ENCODE measurements at places on chromosomes 1 and 21.

- DNase-seq, result no peak
These were observed 17.2 kb upstream of the ID3 start for GRCh38 chr1:23576338-23577055.

- no peak for DNase-seq
These were observed 81.6 kb upstream of the IFFO2 start for GRCh38 chr1:19038096-19038495.

GRCh38 chr1:230262867-230263567 is 163.1 kb downstream of the PGBD5 start:
- no peak for DNase-seq

- DNase-seq, result no peak
These were observed 27.4 kb downstream of the LMX1A start for GRCh38 chr1:165329104-165329503.

DNA sequence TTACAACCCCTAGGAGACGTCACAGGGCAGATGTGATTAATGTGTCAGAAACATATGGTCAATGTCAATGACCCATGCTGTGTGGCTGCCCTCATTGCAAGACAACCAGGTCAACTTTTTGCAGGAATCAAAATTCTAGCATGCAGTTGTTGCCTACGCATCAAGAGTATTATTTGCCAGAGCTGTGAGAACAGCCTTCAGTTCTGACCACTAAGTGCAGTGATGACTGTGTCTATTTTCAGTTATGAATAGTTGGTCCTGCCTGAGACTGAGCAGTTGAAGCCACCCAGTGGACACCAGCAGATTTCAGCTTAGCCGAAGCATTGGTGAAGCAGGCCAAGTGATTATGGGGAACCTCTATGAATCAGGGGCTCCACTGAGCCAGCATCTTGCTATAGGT is 47.3 kb downstream of the LYPLAL1 start:
- DNase-seq, result no peak

GRCh38 chr1:10648689-10649516 is 147.5 kb downstream of the CASZ1 start:
- no peak for DNase-seq

GRCh38 chr1:27357281-27358037 is 9.3 kb downstream of the MAP3K6 start:
- DNase-seq, result peak; percentile 70

GRCh38 chr1:211932231-211932932 is 101.8 kb upstream of the LPGAT1 start:
- DNase-seq, result no peak

DNA sequence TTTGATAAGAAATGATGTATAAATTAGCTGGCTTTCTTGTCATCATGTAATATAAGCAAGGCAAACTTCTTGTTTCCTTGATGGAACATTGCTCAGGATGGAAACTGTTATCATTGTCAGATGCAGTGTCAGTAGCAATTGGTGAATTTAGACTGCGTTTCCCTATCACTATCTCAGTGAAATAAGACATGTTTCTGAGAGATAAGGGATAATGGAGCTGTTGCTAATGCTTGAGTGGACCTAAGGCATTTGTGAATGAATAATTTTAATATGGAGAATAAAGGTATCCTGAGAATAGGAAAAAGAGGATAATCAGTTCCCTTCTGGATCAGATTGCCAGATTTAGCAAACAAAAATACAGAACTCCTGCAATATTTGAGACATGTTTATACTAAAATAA is 160.9 kb downstream of the HLX start:
- DNase-seq, result no peak

- no peak for DNase-seq
These were observed 10.1 kb downstream of the ZBTB8B start for GRCh38 chr1:32474954-32475353.

DNA sequence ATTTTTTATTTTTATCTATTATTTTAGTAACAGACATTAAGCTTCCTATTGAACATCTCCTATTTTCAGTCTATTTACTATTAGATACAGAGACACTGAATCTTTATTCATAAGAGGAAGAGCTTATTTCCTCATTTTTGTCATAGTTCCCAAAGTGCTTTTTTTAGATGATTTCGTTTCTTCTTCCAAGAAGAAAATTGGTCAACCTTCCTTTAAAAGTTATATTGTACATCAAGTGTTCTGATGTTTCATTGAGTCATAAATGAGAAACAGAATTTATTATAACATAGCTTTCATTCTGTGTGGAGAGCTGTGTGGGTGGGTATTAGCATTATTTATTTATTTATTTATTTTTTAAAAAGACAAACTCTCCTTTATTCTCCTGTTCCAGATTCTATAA is 50.6 kb upstream of the BACH1 start:
- DNase-seq, result no peak

GRCh38 chr1:23928789-23929188 is 15.6 kb upstream of the CNR2 start:
- no peak for DNase-seq

DNA sequence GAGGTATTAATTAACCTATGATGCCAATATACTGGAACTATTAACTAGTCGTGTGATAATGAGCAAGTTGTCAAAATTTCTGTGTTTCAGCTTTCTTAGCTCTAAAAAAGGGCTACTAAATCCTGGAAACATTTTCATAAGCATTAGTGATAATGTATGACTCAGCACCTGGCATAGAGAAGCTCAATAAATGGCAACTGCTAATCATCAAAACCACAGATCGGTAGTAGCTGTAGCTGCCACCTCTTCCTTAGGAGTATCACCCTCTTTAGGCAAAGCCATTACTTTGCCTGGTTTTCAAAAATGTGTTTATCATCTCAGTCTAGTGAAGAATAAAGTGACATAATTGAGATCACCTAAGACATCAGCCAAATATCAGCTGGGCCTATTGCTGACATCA is 75.5 kb downstream of the TPR start:
- no peak for DNase-seq

DNA sequence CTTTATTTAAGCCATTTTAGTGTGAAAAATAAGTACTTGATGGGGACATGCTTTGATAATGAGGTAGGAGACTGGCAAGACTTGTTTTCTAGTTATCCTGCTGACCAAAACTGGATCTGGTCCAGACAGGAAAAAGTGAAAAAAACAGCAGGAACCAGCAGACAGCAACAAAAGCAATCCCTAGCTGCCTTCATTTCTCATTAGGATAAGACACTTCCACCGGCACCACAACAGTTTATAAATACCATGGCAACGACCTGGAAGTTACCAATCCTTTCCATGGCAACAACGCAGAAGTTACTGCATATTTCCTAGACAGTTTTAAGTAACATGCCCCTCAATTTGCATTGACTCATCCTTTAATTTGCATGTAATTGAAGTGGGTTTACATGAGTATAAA is 993.8 kb upstream of the NCAM2 start:
- no peak for DNase-seq

GRCh38 chr1:45370575-45370974 is 30.3 kb upstream of the MUTYH start:
- no peak for DNase-seq

DNA sequence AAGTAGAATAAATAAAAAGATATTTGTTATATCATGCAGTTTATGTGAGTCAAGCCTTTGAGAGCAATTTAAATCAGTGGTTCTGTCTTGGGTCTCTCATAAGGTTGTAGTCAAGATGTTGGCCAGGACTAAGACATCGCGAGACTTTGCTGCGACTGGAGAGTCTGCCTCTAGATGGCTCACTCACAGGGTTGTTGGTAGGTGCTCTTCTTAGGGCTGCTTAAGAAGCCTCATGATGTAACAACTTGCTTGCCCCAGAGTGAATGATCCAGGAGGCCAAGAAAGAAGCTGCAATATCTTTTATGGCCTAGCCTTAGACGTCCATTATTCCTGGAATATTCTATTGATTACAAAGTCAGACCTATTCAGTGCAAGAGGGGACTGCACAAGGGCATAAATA is 73.1 kb upstream of the CACHD1 start:
- DNase-seq, result no peak

DNA sequence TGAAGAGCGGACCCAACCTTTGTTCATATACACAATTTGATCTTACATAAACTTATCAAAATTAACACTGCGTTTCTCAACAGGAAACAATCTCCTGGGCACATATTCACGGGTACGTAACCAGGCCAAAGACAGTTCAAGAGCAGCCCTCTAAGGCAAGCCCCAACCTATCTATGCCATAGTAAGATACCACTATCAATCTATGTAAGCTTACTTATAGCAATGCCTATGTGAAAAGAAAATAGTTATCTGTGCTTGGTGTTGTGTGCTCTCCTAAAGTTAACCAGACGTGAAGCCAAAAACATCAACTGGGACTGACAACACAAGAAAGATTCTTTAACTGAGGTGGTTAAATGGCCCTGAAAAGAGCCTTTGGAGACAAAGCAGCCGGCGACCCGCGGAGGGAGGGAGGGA is 49.4 kb upstream of the BOLA1 start:
- DNase-seq, result no peak

GRCh38 chr1:26411624-26412074 is 1.0 kb downstream of the LIN28A start:
- DNase-seq, result no peak

DNA sequence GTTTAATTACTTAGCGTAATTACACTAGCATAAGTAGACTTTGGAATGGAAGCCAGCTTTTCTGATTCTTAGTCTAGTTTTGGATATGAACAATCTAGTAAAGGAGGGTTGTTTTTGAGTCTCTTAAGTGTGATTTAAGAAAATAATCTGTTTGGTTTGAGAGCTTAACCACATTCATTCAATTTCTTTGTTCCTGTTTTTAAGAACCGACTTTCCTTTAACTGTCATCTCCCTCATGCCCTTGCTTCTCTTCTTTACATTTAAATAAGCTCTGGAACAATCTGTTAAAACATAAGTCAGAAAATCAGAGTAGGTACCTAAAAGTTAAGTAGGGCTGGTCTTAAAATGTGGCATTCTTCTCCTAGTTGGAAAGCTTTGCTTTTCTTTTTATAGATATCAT is 27.7 kb downstream of the CDC42 start:
- no peak for DNase-seq

- DNase-seq, result no peak
These were observed 311.8 kb upstream of the DPYD start for GRCh38 chr1:98232678-98233077.

- DNase-seq, result no peak
These were observed 115.6 kb downstream of the UCHL5 start for GRCh38 chr1:192943522-192943921.

GRCh38 chr1:71041806-71042205 is 5.8 kb downstream of the PTGER3 start:
- no peak for DNase-seq

DNA sequence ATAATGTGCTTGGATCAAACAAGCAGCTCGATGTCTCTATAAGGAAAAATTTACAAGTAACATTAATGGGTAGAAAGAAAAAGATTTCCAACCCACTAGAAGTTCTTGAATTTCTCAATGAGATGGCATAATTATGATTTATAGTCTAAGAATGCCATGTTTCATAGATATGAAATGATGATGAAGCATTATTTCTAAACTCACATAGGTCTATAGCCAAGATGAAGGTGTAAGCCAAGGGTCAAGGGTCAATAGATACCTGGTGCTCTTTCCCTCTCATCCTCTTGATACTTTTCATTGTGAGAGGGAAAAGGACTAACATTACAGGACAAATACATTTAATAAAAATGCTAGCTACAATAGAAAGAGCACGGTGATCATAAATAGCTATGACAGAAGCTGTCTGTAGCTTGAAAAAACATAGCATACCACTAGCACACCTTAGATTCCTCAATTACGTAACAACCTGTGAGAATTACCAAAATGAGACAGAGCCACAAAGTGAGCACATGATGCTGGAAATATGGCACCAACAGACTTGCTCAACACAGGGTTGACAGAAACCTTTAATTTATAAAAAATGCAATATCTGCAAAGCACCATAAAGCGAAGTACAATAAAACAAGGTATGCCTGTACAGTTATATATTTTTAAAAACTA is 26.3 kb upstream of the F13B start:
- no peak for DNase-seq

DNA sequence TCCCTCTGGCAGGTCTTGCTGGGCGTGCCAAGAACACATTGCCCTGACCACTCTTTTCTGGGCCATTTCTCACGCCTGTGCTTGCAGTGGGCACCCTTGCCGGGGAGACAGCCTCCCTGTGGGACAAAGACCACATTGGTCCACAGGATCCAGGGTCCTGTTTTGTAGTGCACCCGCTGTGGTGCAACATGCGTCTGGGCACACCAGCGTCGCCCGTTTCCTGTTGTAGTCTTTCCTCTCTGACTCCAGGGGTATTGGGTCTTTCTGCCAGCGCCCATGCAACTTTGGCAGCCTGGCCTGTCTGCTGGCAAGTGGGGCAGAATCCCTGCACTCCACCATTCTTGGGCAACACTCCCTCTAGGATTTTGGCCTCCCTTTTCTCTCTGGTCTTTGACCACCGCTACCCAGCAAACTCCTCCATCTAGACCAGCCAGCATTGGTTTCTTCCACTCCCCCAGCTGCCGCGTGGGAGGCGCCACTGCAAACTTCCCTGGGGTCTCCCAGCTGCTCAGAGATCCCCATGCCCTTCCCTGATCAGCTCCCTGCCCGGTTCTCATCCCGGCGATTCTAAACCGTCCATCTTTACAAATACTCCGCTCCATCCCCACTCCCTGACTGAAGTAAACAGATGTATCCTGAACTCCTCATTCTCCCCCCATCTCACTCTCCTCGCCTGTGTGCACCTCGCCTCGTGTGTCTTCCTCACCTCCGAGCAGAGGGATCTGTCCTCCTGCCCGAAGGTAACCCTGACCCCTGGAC is 1.2 kb upstream of the TPRG1L start:
- DNase-seq, result no peak

DNA sequence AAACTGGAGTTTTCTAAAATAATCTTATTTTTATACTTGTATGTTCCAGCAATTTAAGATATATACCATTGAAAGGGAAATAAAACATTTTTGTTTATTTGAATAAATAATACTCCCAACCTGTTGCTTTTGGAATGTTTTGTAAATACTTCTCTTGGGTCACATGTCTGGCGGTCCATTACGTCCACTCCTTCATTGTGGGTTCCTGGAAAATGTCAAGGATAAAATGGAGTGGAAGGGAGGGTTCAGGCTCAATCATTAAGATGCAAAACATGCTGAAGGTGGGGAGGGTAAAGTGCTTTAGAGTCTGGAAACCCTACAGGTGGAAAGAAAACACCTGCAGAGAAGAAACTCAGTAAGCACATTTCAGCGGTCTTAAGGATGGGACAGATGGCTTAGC is 34.2 kb upstream of the FAM3B start:
- DNase-seq, result no peak

GRCh38 chr1:64980745-64981600 is 14.6 kb upstream of the JAK1 start:
- no peak for DNase-seq

DNA sequence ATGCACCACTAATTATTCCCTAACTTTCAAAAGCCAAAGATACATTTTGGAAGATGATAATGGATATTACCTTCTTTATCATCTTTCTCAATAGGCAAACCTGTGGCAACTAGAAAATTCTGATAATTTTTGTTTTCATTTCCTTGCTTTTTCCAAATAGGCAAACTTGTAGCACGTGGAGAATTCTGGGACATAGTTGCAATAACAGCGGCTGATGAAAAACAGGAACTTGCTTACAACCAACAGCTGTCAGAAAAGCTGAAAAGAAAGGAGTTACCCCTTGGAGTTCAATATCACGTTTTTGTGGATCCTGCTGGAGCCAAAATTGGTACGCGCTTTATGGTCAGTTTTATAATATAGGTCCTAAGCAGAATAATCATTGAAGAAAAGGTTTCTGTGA is 1.5 kb downstream of the FPGT start:
- DNase-seq, result no peak

GRCh38 chr1:225044258-225044657 is 114.8 kb downstream of the DNAH14 start:
- DNase-seq, result no peak
